ENCODE measurements at places on chromosomes 1 and 21.

GRCh38 chr1:245126530-245126929 lies 28.3 kb upstream of the KIF26B start:
- DNase-seq = no peak

GRCh38 chr1:30639881-30640452 lies 83.4 kb downstream of the MATN1 start:
- DNase-seq = no peak

GRCh38 chr21:35824136-35824535 lies 236.2 kb downstream of the SETD4 start:
- DNase-seq = no peak

DNA sequence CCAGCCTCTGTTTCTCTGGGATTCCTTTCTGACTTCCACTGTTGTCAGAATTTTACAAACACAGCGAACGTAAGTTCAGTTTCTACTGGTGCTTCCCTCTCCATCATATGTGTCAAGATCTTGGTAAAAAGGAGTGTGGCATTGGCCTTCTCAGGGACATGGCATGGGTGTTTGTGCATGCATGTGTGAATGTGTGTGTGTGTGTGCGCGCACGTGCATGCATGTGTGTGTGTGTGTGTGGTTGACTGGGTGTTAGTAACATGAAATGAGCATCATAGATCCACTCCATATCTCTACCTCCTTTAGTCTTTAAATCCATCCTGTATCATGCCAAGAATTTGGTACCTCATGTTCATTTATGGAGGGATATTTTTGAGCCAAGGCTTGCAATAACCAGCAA lies 411.3 kb downstream of the NPHP4 start:
- no peak for DNase-seq

- DNase-seq = no peak
Observed at GRCh38 chr1:117836069-117836468, 93.4 kb downstream of the GDAP2 start.

- no peak for DNase-seq
Observed at GRCh38 chr1:222643606-222643937, 25.7 kb downstream of the MIA3 start.

All from stimulated activated CD8-positive, alpha-beta memory T cell treated with anti-CD3 and anti-CD28 coated beads, Interleukin-4, amount 100 ng/mL, for 1 hour (primary cell).